ENCODE measurements at places on chromosomes 11 and 22.
A peak's percentile ranks its signal among the peaks of the same experiment; 100 is the strongest.

- peak; percentile 96 for DNase-seq
Observed at GRCh38 chr11:35579557-35580396, 38.5 kb upstream of the FJX1 start.

GRCh38 chr22:30582788-30583545, 8.5 kb upstream of the GAL3ST1 start:
- DNase-seq: no peak

- DNase-seq: peak; percentile 23
Observed at GRCh38 chr11:14644226-14645014, 816 bp downstream of the PDE3B start.

DNA sequence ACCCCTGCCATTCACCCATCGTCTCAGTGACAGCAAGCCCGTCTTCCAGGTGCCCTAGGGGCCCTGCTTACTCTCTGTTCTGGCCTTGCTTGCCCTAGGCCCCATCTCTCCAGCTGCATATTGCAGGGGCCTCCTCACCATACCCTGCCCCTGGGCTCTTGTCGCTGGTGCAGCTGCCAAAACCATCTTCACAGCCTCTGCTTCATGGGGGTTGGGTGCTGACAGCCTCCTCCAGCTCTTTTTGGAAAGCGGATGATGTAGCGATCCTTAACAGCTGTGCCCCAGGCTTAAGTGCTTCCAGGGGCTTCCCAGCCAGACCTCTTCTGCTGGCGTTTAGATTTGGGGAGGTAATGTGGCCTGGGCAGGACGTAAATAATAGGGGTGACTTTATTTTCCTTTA, 61.2 kb upstream of the SUSD2 start:
- no peak for DNase-seq

GRCh38 chr11:2898366-2899079, 12.9 kb upstream of the CDKN1C start:
- DNase-seq: peak; percentile 91

GRCh38 chr22:46948411-46949144, 186.1 kb downstream of the TBC1D22A start:
- DNase-seq: no peak

- peak; percentile 40 for DNase-seq
Observed at GRCh38 chr11:33920838-33921613, 29.1 kb upstream of the LMO2 start.

- no peak for DNase-seq
Observed at GRCh38 chr11:31640611-31641010, 131.0 kb downstream of the ELP4 start.

DNA sequence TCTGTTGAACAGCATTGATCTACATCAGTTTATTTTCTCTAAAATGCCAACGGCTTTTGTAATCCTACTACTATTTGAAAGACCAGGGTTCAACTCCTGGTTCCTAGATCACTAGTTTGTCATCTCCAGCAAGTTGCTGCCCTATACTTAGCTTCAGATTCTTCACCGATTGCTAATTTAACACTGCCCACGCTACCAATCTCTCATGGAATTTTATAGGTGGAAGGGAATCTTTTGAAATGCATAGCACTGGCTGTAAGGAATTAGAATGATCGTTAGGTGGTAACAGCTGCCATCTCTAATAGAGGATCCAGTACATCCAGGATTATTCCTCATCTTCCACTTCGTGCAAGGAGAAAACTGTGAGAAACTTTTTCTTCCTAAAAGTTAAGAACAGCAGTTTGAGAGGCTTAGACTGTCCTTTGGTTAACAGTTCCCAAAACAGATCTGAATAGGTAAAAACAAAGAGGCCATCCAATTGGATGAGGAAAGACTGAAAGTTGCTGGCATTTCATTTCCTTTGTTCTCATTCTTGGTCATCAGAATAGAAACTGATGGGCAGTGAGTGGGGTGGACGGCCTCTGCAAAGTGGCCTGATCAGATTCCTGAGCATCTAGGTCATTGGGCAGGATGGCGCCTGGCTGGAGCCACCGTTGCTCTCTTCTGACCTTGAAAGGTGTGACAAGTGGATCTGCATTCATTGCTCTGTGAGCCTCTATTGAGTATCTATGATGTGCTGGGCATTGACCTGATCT, 236.3 kb upstream of the SORL1-AS1 start:
- no peak for DNase-seq

DNA sequence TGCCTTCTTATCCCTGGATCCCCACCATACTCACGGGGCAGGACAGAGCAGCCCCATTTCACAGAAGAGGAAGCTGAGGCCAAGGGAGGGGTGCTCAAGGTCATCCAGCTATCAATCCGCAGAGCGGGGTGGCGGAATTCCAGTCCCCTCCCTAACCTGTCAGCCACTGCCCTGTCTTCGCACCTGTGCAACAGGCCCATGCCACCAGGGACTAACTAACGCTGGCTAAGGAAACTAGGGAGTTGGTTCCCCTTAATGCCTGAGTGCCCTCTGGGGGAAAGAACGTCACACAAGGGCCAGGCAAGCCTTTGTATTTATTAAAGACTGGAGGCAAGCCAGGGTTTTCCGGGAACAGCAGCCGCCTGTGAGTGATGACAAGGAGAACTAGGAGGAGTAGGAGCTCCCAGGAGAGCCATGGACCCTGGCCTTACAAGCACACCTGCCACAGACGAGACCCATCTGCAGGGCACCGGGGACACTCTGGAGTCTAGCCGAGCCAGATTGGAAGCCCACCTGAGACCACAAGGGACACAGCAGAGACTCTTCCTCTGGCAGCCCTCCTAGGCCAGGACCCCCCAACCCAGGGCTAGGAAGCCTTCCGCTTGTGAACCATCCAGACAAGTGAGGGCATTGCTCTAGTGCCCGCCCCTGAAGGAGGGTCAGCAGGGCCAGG, 64.4 kb downstream of the MYH9 start:
- DNase-seq: peak; percentile 69

DNA sequence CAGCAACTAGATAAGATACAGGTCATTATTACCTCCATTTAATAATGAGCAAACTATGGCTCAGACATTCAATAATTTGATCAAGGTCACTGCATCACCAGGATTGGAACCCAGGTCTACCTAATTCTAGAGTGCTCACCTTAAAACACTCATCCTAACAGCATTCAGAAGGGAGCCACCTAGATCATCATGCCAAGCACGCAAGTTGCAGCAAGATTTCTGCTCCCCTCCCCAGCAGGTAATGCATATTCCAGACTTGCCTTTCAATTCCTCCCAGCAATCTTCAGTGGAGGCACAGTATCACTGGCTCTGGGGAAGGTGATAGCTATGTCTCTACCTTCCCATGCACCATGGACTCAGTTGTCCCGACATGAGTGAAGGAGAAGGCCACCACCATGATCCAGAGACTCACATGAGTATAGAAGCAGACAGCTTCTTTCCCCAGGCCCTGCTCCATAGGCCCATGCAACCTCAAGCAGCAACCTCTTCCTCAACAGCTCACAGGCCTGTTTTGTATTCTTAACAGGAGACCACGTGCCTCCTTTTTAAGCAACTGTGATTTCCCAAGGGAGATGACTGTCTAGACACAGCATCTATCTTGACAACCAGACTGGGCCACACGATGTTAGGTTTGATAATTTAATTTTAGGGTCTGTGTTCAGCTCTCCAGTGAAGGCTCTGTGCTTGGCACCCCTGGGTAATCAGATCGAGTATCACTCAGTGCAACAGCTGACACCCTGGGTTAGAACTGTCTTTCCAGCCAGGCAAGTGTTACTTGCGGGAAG, 36.4 kb downstream of the RAB30 start:
- peak; percentile 77 for DNase-seq

GRCh38 chr11:65262776-65263175, 1.0 kb downstream of the POLA2 start:
- no peak for DNase-seq

- no peak for DNase-seq
Observed at GRCh38 chr11:76443268-76443980, 1.4 kb upstream of the EMSY start.

DNA sequence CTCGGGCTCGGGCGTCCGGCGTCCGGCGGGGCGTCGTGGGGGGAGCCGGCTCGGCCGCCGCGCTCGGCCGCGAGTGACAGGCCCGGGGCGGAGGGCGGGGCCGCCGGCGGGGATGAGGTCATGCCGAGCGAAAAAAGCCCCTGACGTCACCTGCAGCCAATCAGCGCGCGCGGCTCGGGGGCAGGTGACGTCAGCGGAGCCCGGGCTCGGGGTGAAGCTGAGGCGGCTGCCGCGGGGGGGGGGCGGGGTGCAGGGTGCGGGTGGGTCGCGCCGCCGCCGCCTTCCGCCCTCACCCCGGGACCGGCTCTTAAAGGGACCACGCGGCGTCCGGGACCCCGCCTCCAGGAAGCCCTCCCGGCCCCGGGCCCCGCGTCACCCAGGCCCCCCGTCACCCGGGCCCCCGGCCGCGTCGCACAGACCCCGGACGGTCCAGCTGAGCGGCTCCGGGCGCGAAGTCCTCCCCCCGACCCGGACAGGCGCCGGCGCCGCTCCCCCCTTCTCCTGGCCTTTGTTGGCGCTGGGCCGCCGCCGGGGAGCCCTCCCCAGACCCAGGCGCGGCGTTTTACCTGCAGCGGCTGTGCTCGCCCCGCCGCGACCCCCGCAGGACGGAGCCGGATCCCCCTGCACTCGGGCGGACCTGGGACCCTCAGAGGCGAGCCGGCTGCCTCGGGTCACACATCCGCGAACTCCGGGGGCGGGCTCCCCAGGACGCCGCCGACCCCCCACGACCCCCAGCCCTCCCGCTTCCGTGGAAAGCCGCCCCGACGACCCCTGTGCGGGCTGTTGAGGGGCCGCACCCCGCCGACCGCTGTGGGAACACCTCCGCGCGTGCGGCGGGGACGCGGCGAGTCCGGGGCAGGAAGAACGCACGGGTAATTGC, at the start of gene DUSP8:
Gene DUSP8, minus strand, starts transcription at position 75 of the 880 bp plus-strand sequence. CDS start 6,445 bp downstream, outside the sequence.
- peak; percentile 84 for DNase-seq

GRCh38 chr11:115919341-115920091, 415.3 kb upstream of the CADM1 start:
- peak; percentile 75 for DNase-seq

GRCh38 chr22:35044607-35045390, 21.2 kb upstream of the ISX start:
- DNase-seq: no peak

DNA sequence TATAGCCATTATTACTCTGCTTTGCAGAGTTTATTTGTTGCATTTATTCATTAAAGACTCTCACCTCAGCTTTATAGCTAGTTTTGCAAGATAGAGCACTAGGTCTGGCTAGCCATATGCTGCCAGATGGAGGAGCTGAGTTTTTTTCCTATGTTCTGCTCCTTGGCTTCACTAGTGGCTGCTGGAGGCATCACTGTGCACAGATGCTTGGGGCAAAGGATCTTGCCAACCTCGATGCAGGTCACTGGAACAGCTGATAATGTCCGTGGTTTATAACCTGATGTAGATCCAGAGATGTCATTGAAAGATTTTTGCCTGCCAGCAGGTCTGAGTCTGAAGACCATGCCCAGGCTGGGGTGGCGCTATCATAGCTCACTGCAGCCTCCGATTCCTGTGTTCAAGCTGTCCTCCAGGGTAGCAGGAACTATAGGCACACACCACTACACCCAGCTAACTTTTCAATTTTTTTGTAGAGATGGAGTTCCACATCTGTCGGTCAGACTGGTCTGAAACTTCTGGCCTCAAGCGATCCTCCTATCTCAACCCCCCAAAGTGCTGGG, 63.2 kb downstream of the PACS1 start:
- no peak for DNase-seq

- DNase-seq: no peak
Observed at GRCh38 chr11:44313761-44314489, 4.0 kb upstream of the ALX4 start.

DNA sequence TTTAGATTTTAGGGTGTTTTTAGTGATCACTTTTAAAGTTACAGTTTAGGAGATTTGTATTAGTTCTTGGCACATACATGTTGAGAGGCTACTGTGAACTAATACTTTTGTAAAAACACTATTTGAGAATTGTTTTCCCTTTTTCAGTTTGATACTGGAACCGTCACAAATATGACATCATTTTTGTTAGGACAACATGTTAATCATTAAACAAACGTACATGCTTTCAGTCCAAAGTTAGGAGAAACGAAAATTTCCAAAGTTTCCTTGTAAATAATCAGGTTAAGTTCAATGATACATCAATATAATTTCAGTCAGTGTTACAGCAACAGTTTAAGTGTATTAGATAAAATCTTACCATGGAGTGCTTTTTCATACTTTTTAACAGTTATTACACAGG, 53.1 kb downstream of the SPECC1L start:
- peak; percentile 11 for DNase-seq

DNA sequence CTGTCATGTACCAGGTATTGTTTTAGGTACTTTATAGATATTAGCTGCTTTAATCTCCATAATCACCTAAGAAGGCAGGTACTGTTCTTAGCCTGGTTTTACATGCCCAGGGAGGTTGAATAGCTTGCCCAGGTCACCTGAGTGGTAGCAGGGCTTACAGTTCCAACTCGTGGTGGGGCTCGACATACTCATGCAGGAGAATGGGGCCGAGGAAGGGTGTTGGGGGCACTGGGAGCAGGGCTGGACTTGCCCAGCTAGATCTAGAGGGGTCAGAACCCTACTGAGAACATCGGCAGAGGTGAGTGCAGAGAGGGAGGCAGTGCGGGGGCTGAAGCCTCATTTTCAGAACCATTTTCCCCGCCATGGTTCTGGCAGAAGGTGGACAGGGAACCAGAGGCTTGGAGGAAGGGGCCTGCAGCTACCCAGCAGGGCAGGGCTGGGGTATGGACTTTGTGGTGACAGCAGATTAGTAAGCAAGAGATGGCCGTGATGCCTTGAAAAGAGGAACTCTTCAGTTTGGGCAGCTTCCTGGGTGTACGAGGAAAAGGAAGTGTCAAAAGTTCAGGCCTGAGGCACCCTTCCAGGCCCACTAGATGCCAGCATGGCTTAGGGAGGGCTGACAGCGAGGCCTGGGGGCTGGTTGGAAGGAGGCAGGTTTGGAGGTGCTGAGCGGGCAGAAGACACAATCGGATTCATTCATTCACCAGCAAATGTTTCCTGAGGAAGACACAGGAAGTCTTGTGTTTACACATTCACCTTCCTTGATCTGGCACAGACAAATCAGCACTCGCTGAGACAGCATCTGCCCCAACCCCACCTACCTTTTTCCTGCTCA, 54.7 kb upstream of the LYVE1 start:
- DNase-seq: no peak

DNA sequence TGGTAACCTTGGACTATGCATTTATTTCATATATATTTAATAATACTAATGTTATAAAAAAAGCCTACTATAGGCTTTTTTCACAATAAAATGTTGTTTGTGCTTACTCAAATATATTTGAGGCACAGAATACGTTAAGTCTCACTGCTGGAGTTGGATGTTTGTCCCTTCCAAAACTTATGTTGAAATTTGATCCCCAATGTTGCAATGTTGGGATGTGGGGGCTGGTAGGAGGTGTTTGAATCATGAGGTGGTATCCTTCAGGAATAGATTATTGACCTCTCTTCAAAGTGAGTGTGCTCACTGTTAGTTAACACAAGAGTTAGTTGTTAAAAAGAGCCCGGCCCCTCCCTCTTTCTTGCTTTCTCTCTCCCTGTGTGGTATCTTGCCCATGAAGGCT, 1295.9 kb downstream of the JRKL start:
- no peak for DNase-seq

GRCh38 chr11:30346068-30346688, 23.3 kb downstream of the ARL14EP start:
- peak; percentile 65 for DNase-seq

GRCh38 chr11:10914050-10914449, 56.2 kb upstream of the ZBED5 start:
- DNase-seq: no peak
